OCI-M1 (cell line): ENCODE measurements at places on chromosomes 7 and 10.
A peak's percentile ranks its signal among the peaks of the same experiment; 100 is the strongest.

GRCh38 chr10:88163572-88163971 lies 300.1 kb downstream of the PTEN start:
- no peak for DNase-seq

DNA sequence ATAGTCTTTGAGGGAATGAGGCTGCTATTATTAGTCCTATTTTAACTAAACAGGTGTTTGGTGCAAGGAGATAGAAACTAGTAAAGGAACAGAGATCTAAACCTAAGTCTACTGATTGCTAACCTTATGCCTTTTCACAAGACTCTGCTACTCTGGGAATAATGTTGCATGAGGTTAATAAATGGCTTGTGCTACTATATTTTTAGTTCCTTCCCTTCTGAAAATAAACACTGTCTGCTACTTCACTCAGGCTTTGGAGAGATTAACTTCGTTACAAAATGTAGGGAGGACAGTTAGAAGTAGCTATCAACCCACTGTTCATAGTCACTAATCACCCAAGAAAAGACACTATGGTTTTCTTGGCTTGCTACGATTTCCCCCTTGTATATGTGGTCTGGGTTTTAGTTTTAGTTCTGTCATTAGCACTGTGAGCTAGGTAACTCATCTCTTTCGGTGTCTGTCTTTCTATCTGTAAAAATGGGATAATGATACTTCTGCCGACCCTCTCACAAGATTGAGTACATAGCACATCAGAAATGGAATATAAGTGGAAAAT lies 296.2 kb downstream of the LRRTM3 start:
- no peak for DNase-seq

- no peak for DNase-seq
Observed at GRCh38 chr10:55369670-55370420, 568.8 kb upstream of the PCDH15 start.

DNA sequence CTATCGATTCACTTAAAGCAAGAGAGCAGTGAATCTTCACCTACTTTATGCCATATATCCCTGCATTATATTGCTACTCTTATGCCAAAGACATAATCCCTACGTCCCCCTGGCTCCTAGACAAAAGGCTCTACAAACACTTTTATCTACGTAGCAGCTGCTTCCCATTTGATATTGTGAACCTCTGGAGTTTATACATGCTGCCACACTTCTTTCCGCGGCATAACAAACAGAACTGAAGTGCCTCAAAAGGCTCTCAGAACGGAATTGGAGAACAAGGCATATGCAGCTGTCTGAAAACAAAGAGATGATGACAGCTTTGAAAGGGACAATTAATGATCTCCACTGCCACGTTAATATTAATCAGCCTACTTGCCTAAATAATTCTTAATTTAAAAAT lies 985.6 kb upstream of the LRRN3 start:
- DNase-seq, result no peak

DNA sequence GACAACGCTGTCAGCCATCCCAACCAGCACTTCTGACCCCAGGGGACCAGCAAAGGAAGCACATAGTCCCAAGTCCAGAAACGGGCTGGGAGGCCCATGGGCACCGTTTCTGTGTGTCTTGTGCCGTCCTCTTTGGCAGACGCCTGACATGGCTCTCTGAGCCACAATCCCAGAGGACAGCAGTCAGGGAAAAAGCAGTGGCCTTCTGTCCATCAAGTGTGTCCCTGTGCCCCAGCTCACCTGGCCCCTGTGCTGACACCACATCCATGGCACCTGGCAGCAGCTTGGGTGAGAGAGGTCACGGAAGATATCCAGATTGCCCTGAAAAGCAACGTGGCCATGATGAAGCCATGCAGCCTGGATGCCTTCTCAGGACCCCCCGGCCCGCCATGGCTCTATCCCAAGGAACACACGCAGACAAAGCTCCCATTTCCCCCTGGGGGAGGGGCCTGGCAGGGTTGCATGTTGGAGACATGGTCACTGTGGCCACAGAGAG lies 38.1 kb upstream of the ANTXRL start:
- DNase-seq, result no peak

DNA sequence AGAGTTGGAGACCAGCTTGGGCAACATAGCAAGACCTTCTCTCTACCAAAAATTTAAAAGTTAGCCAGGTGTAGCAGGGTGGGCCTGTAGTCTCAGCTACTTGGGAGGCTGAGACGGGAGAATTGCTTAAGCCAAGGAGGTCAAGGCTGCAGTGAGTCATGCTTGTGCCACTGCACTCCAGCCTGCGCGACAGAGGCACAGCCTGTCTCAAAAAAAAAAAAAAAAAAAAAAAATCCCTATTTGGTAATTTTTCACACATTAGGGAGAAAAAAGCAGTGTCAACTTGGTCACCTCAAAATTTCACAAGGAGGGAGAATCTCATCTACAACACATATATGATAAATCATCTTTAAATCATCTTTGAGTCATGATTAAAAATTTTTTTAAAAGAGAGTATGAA lies 6.4 kb upstream of the ZNF398 start:
- DNase-seq, result no peak

DNA sequence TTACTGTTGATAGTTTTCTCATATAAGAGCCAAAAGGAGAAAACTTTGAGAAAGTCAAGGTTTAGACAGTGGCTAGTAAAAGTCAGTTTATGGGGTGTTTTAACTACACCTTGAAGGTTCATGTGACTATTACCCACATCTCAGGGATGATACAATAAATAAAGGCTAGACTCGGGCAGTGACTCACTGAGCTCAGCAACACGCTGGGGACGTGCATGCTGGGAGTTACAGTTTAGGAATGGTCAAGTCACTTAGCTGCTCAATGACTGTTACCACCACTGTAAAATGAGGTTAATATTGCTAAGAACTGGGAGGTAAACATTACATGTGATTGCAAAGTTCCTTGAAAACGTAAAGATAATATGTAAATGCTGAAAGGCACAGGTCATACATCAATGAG lies 1254.4 kb upstream of the PHF14 start:
- DNase-seq, result no peak

DNA sequence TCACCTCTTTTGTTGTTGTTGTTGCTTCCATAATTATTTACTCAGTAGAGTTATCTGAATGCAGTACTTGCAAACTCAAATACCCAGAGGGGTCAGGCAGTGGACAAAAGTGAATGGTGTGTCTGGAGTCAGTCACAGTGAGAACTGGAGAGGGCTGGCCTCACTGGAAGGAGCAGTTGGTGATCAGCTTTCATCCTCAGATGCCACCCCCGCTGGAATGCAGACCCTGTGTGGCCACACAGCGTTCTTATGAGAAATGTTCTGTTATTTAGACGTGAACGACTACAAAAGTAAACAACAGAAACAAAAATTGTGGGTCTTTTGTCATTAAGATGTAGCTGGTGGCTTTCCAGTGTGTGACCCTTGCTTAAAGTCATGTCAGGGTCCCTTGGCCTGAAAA lies 29.6 kb upstream of the VPS41 start:
- no peak for DNase-seq

DNA sequence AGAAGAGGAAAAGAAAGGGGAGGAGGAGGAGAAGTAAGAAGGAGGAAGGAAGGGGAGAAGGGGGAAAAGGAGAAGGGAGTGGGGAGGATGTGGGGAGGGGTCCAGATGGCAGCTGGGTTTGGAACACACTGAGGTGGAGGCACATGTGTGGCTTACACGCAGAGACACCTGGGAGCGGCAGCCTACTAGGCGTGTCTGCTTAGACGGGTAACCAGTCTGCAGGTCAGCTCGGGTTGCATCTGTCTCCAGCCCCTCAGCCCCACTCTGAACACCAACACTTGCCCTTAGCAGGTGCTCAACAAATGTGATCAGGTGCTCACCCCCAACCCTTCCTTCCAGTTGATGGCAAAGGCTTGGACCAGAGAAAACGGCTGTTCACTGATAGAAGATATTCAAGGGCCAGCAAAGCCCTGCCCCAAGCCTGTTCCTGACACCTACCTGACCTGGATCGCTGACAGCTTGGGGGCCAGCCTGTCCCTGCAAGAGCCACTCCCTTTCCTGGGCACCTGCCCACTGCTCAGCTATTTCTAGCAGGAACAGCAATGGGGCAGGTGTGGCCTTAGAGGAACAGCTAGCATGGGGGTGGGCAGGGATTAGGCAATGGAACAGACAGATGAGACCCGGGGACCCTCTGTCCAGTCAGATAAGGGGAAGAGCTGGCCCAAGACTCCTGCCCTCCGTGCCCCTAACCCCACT lies 70.5 kb downstream of the SH3PXD2A start:
- DNase-seq, result no peak

DNA sequence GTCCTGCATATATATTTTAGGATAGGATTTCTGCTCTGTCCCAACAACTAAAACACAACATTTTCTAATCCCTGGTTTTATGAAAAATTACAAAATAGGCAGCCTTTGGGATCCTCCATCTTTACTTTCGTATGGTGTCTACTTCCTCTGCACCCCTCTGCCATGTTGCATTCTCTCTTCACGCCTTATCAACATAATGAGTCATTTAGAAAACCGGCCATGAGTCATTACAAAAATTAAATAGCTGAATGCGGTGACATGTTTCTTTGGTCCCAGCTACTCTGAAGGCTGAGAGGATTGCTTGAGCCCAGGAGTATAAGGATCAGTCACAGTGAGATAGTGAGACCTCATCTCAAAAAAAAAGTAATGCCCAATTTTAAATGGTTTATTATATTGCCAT lies 148.1 kb upstream of the CELF2 start:
- DNase-seq, result peak; percentile 60

DNA sequence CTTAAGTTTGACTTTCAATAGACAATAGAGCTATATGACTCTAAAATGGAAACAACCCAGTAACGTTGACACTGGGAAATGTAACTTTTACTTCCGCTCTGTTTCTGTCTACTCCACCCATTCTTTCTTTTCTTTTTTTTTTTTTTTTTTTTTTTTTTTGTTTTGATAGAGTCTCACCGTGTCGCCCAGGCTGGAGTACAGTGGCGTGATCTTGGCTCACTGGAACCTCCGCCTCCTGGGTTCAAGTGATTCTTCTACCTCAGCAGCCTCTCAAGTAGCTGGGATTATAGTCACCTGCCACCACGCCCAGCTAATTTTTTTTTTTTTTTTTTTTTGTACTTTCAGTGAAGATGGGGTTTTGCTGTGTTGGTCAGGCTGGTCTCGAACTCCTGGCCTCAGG lies 13.9 kb downstream of the PRSS2 start:
- no peak for DNase-seq

- no peak for DNase-seq
Observed at GRCh38 chr7:112866424-112866823, 76.2 kb upstream of the TMEM168 start.

- no peak for DNase-seq
Observed at GRCh38 chr10:4947635-4948596, 15.3 kb upstream of the AKR1C1 start.

DNA sequence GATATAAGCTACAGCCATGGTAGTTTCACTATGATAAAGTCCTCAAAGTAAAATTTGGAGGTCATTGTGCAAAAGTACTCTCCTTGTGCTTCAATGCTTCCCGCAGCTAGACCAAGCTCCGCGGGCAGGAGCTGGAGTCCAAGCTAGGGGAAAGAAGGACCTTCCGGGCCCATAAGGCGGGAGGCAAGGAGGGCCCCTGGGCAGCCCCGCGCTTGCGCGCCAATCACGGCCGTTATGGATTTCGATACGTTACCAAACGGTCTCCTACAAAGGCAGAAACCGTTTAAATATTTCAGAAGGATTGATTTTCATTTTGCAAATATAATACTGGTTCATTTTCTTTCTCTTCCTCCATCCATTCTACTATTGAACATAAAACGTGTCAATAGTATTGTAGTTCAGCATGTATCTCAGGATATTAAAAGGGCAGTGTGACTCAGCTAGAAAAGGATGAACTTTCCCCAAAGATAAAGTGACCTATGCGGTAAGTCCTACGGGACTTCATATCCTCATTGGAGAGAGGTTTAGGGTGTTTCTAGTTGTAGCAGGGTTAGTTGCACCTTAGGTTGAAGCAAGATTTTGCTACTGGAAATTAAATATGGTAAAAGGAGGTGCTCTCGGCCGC lies 128.0 kb downstream of the KIF20B start:
- DNase-seq, result no peak
